CD4-positive, alpha-beta T cell treated with Interleukin-17A for 1 hour (primary cell): ENCODE measurements at places on chromosomes 1 and 21.

- DNase-seq: no peak
These were observed 164.2 kb downstream of the NRIP1 start for GRCh38 chr21:14900611-14901010.

DNA sequence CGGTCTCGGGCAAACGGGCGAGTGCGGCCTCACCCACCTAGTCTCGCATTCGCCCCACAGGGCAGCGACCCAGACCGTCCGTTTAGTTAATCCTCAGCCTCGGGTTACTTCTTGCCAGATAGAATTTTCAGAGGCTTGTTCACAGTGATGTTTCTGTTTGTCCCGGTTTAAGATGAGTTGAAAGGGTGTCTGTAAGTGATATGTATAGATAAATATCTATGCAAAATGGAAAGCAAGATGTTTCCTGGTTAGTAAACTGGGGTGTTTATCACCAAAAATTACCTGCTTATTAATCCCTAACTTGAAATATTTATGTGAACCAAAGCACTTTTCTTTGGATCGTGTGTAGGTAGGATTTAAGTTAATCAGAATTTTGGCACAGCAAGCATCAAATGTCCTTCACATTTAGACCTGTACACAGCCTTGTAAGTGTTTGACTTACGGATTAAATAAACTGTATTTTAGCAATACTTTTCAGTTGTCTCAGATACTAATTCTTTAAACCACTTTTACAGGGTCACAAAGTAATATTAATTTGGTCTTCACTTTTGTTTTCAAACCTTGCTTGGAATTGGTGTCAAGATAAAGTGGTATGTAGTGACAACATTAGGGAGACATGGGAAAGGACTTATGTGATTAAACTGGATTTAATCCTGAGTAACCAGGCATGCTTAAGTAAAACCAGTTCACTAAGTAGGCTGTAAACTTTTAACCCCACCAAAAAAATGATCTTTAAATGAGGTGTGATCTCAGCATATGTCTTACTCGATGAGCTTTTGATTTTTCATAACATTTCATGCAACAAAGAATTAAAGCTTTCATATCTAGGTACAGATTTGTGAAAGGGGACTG lies 914 bp downstream of the ZNF326 start:
- DNase-seq: no peak

DNA sequence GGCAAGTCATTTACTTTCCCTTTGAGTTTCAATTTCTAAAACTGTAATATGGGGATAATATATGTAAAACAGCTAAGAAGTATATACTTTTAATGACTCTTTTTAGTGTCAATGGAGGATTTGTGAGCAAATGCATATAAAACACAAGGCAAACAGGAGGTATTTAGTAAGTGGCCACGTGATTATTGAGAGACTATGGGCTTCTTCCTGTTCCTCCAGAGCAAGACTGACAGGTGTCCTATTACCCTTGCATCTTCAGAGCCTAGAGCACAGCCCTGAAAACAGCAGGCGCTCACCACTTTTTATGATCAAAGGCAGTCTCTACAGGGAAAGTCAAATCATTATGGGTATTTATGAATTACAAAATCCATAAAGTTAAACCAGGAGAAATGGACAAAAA lies 941 bp upstream of the ROR1 start:
- no peak for DNase-seq

GRCh38 chr1:150554086-150554452 lies 4.9 kb downstream of the ADAMTSL4 start:
- no peak for DNase-seq
